ENCODE measurements at places on chromosomes 5 and 9.
A peak's percentile ranks its signal among the peaks of the same experiment; 100 is the strongest.

DNA sequence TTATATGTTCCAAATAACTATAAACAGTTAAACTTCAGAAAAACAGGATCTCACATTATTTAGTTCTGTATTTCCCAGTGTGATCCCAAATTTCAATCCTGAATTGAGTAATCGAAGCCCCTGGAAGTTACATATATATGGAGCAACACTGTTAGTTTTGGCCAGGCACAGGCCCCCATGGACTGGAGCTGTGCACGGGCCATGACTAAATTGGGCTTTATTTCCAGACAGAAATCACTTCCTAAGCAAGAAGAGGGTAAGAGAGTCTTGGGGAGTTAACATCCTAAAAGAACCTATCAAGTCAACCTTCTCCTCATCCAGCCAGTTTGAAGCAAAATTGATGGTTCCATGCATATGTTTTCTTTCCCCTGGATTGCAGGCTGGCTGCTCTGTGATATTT, 393.0 kb downstream of the TMEM167A start:
- ATAC-seq = no peak

DNA sequence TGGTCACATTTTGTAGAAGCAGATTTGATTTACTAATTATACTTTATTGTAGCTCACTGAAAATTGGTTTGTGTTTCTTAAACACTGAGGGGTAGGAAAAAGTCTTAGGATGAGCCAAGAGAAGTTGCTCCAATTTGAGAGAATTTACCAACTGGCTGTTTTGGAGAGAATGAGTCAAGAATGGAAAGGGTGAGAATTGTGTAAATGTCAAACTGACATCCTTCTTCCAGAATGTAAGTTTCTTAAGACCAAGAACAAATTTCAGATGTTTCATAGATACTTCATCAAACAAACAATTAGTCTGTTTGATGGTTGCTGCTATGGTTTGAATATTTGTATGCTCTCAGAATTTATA, 106.2 kb upstream of the TXNDC8 start:
- no peak for ATAC-seq

GRCh38 chr5:61669531-61669930, 337.5 kb downstream of the ZSWIM6 start:
- no peak for ATAC-seq

DNA sequence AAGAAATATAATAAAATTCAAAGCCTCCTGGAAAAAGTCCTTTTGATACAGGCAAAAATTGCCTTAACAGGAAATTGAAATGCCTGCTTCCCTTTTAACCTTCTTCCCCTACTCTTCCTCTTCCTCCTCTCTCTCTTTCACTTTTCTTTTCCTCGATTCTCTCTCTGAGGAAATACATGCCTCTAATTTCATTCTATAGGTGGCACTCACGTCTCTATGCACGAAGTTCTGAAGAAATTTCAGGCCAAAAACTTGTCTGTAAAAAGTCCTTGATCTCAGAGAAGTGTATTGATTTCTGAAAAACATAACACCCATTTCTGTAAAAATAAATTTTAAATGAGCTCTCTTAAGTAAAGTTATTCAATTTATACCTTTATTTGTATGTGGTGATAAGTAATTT, 371.7 kb upstream of the IRX4 start:
- no peak for ATAC-seq

DNA sequence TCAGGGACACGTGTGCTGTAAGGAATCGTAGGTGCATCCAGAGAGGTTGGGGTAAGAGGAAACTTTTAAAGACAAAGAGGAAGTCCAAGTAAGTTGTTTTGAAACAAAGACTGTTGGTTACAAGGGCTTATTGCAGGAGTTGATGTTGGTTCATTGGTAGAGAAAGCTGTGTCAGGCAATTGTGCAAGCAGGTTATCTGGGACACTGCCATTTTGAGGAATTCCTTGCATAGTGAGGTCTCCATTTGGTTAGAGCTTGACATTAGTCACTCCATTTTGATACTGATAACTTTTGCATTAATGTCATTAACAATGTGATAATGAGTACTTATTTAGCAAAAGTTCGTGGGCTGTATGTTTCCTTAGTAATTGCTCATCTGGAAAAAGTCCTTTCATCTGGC, 24.9 kb downstream of the CNOT6 start:
- no peak for ATAC-seq

GRCh38 chr5:11400316-11400715, 503.9 kb downstream of the CTNND2 start:
- ATAC-seq = no peak

DNA sequence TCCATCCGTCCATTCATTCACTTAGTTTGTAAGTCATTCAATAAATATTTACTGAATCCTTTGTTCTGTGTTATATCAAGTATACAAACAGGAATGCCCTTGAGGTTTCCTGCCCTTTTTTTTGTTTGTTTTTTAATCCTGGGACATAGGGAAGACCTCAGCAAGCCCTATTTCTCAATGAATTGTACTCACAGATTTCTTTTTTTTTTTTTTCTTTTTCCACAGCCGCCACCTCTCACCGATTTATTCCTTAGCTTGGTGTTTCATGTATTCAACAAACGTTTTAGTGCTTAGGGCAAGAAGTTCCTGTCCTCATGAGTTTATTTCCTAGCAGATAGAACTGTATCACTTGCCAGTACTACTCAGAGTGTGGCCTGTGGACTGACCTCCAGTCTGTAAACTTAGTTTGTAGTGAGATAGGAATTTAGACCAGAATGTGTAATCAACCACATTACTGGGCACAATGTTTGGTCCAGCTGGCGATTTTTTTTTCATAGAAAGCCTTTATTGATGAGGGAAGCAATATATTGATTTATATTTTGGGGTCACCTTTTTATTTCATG, 35.4 kb upstream of the C5orf47 start:
- no peak for ATAC-seq

- ATAC-seq = no peak
These were observed 19.8 kb downstream of the TTC23L start for GRCh38 chr5:34858790-34859189.

DNA sequence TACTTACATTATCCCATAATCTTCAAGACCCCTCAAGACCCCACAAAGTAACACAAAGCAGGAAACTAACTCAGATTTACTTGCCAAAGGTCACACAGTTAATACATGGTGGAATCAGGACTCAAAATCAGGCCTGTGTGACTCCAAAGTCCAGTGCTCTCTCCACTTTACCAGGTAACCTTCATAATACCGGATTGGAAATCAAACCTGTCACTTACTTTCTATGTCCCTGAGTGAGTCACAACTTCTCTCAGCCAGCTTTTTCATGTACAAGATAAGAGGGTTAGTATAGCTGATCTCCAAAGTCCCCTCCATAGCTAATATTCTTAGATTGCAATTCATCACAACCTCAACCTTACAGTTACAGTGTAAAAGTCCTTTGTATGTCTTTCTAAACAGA, 17.1 kb downstream of the STRBP start:
- no peak for ATAC-seq

- no peak for ATAC-seq
These were observed 19.4 kb upstream of the DCP2 start for GRCh38 chr5:112957036-112957808.

GRCh38 chr5:122863240-122863639, 17.8 kb downstream of the SNX24 start:
- ATAC-seq = no peak

DNA sequence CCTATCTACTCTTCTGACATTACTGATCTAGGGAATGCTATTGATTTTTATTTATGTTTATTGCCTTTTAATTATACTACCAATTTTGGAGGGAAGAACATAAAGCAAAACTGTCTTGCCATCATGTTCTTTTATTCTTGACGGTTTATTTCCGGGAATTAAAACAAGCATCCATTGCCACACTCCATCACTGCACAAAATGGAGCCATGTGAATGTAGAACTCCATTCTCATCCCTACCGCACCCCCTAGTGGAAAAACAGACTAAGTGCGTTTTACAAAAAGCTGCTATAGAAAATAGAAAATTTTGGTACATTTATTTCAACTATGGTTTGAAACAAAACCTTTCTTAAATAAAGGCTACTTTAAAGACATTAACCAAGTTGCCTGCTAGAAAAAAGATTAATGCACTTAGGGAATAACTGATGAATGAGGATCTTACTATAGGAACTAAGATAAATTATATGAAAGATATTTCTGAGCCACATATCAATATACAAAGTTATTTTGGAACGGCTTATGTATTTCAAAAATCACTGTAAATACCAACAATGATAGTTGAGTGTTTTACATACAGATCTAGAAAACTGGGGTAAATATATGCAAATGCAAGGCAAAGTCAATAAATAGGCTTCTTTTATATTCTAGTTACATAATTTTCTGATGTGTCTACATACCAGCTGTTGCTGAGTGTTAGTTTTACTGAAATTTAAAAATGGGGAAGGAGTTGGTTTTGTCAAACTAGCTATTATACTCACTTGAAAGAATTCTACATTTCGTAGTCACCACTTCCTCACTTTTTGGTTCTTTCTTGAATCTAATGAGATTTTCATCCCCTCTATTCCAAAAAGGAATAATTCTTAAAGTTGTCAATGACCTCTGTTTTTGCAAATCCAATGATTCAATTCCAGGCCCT, 26.5 kb downstream of the OXCT1 start:
- peak; percentile 43 for ATAC-seq

GRCh38 chr5:64688965-64689364, 1.3 kb upstream of the SHISAL2B start:
- ATAC-seq = no peak

DNA sequence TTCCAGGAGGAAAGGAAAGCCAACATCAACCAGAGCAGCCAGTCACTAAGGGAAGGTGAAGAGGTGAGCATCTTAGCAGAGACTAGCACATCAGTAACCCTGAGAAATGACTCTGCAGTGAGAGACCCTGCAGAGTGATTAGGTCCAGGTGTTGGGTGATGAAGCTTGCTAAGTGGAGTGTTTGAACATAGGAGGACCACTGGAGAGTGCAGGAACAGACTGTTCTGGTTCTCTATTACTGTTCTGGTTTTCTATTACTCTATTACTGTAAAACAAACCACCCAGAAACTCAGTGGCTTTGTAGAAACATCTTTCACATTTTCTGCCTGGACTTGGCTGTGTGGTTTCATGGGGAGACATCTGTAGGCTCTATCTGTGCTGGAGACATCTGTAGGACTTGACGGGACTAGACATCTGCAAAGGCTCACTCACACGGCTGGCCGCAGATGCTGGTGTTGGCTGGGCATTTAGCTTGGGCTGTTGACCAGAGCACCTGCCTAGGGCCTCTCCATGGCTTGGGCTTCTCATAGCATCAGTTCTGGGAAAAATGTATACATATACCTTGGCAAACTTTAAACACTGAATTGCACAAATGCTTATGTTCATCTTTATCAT, 33.4 kb upstream of the SPATA31E1 start:
- no peak for ATAC-seq

DNA sequence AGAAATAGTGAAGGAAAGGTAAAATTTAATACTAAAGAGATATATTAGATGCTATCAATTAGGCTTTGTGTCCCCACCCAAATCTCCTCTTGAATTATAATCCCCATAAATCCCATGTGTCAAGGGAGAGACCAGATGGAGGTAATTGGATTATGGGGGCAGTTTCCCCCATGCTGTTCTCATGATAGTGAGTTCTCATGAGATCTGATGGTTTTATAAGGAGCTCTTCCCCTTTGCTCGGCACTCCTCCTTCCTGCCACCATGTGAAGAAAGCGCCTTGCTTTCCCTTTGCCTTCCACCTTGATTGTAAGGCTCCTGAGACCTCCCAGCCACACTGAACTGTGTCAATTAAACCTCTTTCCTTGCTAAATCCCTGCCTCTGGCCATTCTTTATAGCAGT, 697.0 kb upstream of the RGMB start:
- ATAC-seq = no peak
